ENCODE measurements at places on chromosomes 7 and 10. TPM values are rescaled to one million over a fixed set of nuclear protein-coding genes. Genes with fewer than 3 reads are reported as not detected.

- no peak for DNase-seq
Measured at GRCh38 chr7:105423987-105424386, 35.3 kb upstream of the SRPK2 start.

Gene CHN2
- 5.2 TPM for polyA plus RNA-seq

GRCh38 chr7:83925860-83926259 lies 268.7 kb downstream of the SEMA3A start:
- no peak for DNase-seq

DNA sequence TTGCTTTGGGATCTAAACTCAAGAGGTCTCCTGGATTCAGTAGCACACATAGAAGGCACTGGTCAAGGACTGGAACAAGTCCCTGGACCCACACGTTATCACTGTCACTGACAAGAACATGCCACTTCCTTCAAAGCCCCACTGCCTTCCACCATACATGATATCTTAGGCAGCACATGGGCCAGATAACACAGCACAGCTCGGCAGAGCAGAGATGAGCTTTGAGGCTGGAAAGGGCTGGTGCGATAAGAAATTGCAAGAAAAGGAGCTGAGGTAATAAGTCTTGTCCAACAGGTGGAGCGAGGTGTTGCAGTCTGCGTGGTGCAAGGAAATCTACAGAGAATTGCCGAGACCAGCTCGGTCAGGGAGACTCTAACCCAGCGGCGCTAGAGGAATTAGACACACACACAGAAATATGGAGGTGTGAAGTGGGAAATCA lies 139.8 kb upstream of the CDK13 start:
- DNase-seq: no peak

GRCh38 chr7:124893140-124893827 lies 36.3 kb downstream of the POT1 start:
- DNase-seq: no peak

Data from adrenal gland (tissue), 19 donors.